ENCODE measurements at places on chromosomes 2 and 18. TPM values are rescaled to one million over a fixed set of nuclear protein-coding genes. Genes with fewer than 3 reads are reported as not detected.

Gene KIF1A
- 15.8 TPM for polyA plus RNA-seq

Gene MALL
- polyA plus RNA-seq = 147 TPM

DNA sequence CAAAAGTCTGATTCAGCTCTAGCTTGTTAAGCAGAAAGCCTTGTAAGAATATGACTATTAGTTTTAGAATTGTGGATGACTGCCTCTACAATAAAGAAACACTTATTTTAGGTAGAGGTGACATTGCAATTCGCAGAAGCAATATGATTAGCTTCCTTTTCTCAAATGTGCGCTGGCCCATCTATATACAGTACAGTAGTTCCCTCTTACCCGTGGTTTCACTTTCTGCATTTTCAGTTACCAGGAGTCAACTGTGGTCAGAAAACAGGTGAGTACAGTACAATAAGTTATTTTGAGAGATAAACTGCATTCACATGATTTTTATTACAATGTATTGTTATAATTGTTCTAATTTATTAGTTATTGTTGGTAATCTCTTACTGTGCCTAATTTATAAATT is 405.1 kb downstream of the GPD2 start:
- DNase-seq = no peak

GRCh38 chr2:37211939-37212338 is 15.6 kb downstream of the CEBPZOS start:
- no peak for DNase-seq

Measured in large intestine (tissue), 12 donors.